ENCODE measurements at places on chromosomes 12 and 14.

GRCh38 chr14:21791749-21792148, 118.1 kb upstream of the OR4E1 start:
- DNase-seq, result no peak

GRCh38 chr12:103827911-103828391, 13.1 kb downstream of the NT5DC3 start:
- no peak for DNase-seq

- DNase-seq, result no peak
Measured at GRCh38 chr12:65443038-65443437, 164.6 kb downstream of the MSRB3 start.

DNA sequence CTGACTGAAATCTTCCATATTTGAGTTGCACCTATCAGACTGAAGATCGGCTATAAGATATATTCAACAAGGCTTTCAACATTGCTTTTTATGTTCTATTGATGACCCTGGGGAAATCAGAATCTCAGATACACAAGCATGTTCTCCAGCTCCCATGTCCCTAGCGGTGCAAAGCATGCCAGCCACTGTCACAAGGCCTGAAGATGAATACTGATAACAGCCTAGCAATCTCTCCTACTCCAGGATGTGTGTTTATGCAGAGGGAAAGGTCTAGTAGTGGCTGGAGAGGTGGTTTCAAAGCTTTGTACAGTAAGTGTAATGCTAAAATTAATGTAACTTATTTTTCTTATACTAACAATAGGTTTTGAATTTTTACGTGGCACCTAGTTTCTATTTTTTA, 64.6 kb downstream of the SOX5 start:
- no peak for DNase-seq

DNA sequence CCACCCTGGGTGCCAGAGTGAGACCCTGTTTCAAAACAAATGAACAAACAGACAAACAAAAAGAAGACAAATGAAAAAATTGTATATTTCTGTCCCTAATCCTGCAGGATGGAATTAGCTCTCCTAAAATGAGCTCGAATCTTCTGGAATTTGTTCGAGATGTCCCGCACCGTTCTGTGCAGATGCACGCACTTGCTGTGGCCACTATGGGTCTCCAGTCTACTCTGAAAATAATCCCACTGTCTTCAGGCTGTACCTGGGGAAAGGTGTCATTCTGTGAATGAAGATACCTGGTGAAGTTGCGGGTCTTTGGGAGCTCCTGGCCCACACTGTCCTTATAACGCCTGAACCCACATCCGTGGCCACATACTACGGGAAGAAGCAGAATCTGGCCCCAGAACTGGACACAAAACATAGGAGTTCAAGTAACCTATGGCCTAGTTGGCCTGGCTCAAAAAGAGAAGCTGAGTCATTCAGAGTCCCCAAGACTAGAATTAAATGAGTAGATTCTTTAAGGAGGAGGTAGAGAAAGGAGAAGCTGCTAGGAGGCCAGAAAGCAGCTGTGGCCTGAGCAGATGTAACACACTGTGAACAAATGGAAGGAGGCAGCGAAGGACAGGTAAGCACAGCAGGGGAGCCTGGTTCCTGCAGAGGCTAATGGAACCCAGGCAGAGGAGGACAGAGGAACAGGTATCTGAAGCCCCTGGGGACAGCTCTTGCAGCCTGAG, 108.6 kb downstream of the FOXN3 start:
- no peak for DNase-seq

DNA sequence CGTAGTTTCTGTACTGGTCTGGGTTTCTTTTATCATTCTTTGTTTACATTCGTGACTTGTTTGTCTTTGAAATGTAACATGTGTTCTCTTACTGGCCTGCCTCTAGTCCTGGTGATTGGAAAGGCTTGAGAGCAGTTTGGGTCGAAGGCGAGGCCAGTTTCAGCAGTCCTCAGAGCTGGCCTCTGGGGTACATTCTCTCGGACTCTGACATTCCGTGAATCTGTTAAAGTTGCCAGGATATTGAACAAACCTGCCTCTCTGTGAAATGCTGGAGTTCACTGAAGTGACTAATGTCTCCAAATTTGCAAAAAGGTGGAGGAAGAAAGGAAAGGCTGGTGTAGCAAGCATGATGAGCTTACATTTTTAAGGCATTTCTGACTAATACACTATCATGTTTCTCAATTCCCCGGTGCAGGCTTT, 1.5 kb downstream of the PLEKHA5 start:
- DNase-seq, result peak; percentile 68

DNA sequence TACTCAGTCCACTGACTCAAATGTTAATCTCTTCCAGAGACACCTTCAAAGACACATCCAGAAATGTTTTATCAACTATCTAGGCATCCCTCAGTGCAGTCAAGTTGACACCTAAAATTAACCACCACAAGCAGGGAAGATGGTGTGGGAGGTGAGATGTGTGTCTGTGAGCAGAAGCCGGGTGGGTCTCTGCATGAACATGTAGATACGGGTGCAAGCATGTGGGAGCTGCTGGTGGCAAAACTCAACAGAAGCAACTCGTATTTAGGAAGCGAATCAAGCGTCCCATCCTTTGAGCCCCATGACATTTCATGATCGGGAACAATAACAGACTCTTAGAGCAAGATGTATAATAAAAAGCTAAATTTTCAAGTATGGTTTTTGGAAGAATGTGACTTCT, 110.0 kb upstream of the C14orf180 start:
- no peak for DNase-seq

GRCh38 chr14:55053500-55053899, 2.1 kb downstream of the MAPK1IP1L start:
- DNase-seq, result no peak

Measured in left forelimb (tissue), 1 donor.